Gastroesophageal sphincter (tissue), 4 donors: ENCODE measurements at places on chromosomes 13 and 19. TPM values are rescaled to one million over a fixed set of nuclear protein-coding genes. Genes with fewer than 3 reads are reported as not detected.
A peak's percentile ranks its signal among the peaks of the same experiment; 100 is the strongest.

GRCh38 chr13:64130600-64130999, 2715.0 kb upstream of the PCDH20 start:
- no peak for ATAC-seq

GRCh38 chr13:37173214-37173613, 67.8 kb upstream of the CSNK1A1L start:
- ATAC-seq, result no peak

DNA sequence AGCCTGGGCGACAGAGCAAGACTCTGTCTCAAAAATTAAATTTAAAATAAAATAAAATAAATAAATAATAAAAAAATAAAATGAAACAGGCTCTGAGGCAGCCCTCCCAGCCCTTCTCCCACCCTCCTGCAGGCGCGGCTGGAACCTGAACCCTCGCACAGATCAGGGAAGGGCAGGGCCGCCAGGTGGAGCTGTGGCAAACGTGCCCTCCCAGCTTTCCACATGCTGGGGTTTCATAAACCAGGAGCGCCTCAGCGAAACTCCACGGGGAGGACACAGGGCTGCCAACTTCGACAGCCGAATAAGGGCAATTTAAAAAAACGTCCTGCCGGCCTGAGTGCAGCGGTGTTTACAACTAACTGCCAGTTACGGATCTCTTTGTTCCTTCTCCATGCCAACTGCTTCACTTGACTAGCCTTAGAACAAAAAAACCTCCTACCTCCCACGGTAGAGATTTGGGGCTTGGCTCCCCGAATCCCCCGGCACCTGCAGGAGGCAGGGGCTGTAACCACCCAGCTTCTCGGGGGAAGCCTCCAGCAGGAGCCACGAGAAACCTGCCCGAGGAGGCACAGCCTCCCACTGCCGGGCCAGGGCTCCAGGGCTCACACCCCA, 15.9 kb downstream of the ZNF787 start:
- peak; percentile 91 for ATAC-seq

- no peak for ATAC-seq
Measured at GRCh38 chr19:41726493-41726892, 18.1 kb downstream of the CEACAM5 start.

DNA sequence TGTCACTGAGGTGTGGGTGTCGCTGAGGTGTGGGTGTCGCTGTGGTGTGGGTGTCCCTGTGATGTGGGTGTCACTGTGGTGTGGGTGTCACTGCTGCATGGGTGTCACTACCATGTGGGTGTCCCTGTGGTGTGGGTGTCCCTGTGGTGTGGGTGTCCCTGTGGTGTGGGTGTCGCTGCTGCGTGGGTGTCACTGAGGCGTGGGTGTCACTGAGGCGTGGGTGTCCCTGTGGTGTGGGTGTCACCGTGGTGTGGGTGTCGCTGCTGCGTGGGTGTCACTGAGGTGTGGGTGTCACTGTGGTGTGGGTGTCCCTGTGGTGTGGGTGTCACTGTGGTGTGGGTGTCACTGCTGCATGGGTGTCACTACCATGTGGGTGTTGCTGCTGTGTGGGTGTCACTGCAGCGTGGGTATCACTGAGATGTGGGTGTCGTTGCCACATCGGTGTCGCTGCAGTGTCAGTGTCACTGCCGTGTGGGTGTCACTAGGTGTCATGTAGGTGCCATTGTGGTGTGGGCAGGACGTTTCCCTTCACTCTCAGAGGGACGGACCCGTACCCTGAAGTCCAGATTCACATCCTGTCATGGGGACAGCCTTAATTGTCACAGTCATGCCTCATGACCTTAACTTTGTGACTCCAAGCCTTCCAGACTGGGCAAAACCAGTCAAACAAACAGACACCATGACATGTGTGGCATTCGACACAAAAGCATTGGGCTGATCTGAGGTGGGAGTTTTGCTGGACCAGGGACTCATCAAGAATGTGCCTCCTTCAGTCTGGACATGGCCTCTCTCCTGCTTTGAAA, 12.7 kb upstream of the GAS6 start:
- no peak for ATAC-seq

DNA sequence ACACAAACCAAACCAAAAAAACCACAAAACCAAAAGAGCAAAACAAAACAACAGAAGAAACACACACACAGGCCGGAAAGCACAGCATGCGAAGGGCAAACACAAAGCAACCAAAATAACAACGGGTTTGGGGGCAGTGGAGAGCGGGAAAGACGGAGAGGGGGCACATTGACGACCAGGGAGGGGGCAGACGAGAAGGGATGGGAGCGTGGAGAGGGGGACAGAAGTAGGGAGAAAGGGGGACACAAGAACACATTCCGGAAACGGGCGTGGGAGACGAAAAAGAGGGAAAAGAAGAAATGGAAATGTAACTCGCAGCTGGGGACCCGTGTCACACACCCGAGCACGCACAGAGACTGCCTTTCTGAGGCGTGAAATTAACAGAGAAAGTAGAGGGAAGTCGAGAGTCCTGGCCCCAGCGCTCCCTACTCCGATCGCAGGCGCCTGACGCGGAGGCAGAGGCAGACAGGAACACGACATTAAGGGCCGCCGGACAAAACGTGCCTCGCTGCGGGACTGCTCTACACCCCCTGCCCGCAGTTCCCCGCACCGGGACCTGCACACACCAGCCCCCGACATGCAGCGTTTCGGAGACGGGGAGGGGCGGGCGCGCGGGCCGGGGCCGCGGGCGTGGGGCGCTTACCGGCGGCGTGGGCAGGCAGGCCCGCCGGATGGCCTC, 652 bp downstream of the POU4F1 start:
- peak; percentile 11 for ATAC-seq

The COQ8B gene
- total RNA-seq, result 27.3 TPM

The CYP4F22 gene
- total RNA-seq, result 0.47 TPM

DNA sequence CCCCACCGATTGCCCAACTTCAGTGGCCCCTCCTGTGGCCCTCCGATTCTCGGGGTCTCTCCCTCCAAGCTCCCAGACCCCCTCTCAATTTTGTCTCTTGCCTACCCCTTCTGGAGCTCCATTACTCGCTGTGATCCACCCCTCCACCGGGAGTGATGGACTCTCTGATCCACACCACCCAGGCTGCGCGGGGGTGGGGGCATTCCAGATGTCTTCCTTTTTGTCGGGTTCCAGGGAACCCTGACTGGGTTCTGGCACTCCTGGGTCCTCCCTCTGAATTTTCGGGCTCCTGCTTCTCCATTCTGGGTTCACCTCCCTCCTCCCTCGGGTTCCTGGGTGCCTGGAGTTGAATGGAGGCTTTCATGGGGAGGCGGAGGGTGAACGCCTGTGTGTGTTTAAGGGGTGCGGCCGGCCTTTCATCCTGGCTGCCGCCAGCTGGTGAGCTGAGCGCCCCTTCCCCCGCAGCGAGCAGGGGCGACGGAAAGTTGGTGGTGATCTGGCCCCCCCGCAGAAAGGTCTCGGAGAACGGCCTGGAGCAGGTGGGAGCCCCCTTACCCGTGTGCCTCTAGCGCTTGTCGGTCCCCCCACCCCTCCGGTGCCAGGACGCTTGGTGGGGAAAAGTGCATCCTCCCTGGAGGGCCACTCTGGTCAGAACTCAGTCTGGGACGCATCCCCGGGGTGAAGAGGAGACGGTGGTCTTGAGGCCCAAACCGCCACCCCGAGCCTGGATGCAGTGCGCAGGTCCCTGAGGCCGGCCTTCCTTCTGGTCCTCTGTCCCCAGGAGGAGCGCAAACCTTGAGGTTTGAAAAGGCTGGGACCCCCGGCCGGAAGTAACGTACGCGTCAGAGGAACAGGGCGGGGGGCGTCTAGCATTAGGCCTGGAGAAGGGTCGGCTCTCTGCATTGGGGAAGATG, 1.6 kb downstream of the MISP3 start:
- ATAC-seq, result peak; percentile 15

GRCh38 chr13:32087955-32088747, 56.6 kb downstream of the FRY start:
- no peak for ATAC-seq

- ATAC-seq, result no peak
Measured at GRCh38 chr19:42363614-42364346, 26.3 kb downstream of the CNFN start.

DNA sequence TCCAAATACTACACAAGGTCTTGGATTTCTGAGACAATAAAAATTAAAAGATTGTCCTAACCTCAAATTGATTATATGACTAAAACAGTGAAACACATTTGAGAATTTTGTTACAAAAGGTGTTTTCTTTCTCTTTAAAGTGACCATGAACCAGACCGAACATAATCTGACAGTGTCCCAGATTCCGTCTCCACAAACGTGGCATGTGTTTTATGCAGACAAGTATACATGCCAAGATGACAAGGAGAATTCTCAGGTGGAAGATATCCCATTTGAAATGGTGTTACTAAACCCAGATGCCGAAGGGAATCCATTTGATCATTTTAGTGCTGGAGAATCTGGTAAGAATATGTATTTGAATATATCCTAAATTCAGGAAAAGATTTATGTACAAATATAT, 10.4 kb downstream of the GPR180 start:
- no peak for ATAC-seq

The TMC4 gene
- total RNA-seq, result not detected

The GRK1 gene
- total RNA-seq, result 0.15 TPM

The SIGLECL1 gene
- not detected for total RNA-seq

DNA sequence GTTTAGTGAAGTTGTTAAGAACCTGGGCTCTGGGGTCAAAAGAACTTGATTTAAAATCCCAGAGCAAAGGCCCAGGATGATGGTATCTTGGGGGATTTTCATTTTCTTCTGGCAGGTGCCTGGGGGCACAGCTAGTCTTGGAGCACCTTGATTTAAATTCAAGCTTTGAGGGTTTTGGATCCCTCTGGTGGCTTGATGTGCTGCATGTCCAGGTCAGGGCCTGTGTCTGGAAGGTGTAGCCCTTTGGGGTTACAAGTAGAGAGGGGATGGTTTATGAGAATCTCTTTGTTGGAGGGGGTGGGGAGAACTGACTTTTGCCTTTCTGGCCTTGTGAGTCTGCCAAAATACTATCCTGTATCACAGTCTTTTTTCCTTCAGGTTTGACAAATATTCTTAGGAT, 55.8 kb downstream of the AKAP11 start:
- no peak for ATAC-seq

GRCh38 chr13:101019126-101019525, 344.5 kb upstream of the TMTC4 start:
- no peak for ATAC-seq

The KL gene
- total RNA-seq, result 6.6 TPM

DNA sequence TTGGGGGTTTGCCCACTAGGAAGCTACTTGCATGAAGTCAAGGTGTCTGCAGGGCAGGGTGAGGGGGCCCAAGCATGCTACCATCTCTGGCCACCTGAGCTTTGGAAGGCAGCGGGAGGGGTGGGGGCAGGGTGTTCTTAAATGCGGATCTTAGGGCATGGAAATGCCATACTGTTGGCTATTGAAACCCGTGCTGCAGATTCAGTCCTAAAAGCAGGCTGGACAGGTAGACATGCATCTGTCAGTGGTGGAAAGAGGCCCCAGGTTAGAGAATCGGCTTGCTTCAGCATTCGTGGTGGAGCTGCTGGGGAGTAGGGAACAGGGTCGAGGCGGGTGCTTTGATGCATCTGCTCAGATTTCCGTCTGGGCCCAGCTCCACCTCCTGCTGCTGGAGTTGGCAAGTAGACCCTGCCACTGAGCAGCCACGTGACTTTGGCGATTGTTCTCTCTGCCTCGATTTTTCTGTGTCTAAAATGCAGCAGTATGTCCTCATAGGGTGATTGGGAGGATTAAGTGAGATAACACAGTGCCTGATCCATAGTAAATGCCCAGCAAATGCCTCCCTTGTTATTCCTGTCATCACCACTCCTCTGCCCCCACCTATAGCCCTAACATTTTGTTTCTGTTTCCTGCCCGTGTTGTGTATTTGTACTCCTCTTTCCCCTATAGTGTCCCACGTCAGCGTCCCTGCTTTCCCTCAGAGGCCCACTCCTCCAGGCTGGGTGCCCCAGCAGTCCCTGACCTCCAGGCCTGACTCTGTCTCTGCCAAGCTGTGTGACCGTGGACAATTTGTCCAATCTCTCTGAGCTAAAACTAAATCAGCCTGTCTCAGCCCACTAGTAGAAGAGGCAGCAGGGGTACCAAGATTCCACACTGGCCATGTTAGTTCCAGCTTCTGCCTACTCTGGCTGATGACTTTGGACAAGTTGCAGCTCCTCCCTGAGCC, 5.8 kb downstream of the PPP1R37 start:
- peak; percentile 21 for ATAC-seq

DNA sequence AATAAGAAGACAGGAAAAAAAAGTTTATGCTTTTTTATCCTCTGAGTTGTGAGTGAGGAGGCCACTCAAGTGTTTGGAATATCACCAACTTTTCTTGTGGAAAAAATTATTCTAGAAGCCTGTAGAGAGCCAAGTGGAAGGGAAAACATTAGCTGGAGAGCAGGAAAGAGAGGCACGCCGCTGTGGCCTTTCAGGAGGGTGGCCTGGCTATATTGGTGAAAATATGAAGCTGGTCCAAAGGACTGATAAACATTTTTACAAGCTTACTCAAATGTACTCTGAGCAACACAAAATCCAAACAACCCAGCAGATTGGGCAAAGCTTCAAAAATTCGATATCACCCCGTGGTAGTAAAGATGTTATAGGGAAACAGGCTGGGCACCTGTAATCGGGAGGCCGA, 2.3 kb upstream of the EIF3G start:
- no peak for ATAC-seq

The OVOL3 gene
- total RNA-seq, result not detected

DNA sequence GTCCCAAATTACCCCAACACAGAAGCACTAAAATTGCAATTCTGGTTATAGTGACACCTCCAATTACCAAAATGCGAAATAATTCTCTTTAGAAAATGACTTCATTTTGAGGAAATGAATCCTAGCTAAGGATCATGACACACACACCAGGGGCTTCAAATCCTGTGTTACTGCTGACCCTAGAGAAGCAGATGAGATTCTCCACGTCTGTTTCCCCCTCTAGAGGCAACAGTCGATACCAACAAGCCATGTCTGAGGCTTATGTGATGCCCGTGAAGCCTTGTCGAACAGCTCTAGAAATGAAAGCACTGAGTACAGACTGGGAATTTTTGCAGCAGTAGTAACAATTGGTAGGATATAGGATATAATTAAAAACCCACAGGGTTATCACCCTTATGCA, 153.6 kb upstream of the TMTC4 start:
- ATAC-seq, result no peak

- ATAC-seq, result no peak
Measured at GRCh38 chr19:35207391-35207871, 21.1 kb downstream of the FAM187B start.

DNA sequence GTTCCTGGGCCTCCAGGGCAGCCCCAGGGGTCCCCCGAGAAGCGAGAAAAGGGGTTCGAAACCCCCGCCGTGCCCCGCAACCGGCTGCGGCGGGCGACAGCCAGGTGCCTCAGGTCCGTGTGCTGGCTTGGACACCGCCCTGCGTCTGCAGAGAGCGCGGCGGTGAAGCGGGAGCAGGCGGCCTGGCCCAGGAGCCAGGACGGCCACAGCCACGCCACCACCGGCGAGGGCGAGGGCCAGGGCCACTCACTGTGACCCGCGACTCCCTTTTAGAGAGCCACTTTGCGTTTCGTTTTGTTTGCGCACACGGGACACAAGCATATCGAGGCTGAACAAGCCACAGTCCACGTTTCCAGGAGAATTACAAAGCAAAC, 110.4 kb downstream of the CRYL1 start:
- no peak for ATAC-seq

GRCh38 chr13:81927347-81927746, 1586.4 kb upstream of the SPRY2 start:
- ATAC-seq, result no peak
